Glomerular endothelial cell (primary cell): ENCODE measurements at places on chromosomes 6 and 20.

- no peak for DNase-seq
Measured at GRCh38 chr6:101595276-101595675, 201.8 kb downstream of the GRIK2 start.

DNA sequence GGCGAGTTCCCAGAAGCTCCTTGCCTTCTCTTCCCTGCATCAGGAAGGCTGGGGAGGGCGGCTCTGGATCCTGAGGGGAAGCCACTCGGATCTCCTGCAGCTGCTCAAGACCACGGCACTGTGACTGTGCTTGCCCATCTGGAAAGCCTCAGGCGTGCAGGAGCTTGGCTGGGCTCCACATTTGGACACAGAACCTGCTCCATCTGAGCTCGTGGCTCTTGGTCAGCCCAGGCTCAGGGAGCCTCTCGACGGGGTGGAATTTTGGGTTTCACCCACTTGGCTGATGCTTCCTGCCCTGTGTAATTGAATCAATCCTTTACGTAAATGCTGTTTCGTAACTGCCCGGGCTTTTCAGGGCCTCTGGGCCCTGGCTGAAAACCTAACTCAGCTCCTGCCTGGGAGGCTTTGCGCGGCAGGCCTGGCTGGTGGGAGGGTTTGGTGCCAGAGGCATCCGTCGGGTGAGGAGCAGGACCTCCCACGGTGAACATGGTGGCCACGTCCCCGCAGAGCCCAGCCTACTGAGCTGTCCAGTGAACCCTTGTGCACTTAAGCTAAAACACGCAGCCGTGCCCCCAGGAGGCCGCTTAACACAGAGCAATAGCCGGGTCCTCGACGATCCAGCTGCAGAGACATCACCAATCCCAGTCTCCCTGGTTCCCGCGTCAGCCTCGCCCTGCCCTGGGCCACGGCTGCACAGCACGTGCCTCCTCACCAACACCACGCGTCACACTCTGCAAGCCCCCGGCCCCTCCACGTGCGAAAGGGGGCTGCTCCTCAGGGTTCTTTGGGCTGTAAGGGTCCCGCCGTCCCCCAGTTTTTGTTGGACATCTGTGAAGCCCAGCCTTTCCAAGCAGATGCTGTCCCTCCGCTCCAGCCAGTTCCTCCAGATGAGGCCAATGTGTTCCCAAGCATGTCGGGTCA is 241.0 kb downstream of the DLL1 start:
- no peak for DNase-seq

DNA sequence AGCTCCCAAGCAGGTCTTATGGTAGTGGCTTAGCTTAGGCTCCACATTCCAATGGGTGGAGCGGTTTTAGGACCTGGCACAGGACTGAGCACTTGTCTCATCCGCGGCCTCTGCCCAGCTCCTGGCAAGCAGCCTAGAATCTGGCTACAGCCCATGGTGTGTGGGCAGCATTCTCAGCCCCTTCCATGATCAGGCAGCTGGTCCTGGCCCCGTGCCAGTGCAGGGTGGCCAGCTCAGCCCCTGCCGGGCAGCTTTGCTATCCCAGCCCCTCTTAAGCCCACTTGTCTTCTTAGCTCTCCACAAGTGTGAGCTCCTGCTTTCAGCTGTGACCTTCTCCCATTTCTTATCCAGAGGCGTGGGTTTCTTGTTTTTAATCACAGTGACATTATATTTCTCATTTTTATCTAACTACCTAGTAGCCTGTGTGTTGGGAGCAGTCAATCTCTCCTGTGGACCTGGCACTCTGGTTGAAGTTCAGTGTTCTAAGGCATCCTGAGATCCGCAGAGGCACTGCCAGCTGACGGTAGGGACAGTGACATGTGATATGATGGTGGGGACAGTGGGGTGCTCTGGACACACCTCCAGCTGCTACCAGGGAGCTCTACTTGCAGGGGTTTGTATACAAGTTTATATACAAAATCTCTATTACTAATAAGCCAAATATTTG is 119.9 kb upstream of the PRND start:
- no peak for DNase-seq

DNA sequence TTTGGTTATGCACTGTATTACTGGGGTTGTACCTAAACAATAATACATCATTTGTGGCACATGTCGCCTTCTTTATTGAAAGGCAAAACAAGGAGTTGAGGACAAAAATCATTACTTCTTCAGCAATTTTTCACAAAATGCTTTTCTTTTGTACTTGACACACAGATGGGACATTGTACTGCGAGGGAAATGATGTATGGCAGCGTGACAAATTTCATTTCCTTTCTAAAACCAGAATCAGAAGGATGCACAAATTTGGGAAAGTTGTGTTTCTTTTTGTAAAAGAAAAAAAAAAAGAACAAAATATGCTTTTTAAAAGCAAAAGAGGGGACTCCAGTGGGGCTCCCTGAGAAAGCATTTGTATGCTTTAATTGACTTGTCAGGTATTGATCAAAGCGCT is 394.0 kb upstream of the SLC35B3 start:
- no peak for DNase-seq

GRCh38 chr20:19783966-19784401 is 25.9 kb downstream of the RIN2 start:
- DNase-seq, result no peak

DNA sequence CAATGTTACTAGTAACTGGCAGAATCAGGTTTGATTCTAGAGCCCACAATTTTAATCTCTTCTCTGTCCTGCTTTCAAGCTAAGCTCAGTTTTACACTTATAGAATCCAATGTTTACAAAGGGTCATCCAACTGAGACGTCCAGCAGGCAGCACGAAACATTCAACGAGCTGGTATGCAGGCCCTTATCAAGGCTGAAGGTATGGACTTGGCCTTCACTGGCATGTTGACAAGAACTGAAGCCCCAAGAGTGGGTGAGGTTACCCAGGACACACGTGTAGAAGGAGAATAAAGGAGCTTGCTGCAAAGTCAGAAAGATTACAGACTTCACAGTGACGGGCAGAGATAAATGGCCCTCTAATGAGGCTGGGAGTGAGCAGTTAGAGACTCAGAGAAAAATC is 187.4 kb downstream of the KIF16B start:
- no peak for DNase-seq

DNA sequence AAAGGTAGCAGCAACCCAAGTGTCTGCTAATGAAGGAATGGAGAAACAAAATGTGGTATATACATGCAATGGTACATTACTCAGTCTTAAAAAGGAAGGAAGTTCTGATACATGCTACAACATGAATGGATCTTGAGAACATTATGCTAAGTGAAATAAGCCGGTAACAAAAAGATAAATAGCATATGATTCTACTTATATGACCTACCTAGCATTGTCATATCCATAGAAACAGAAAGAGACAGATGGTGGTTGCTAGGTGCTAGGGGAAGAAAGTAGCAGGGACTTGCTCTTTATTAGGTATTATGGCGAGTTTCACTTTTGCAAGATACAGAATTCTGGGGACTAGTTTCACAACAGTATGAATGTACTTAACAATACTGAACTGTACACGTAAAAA is 46.6 kb downstream of the UBR2 start:
- DNase-seq, result no peak

DNA sequence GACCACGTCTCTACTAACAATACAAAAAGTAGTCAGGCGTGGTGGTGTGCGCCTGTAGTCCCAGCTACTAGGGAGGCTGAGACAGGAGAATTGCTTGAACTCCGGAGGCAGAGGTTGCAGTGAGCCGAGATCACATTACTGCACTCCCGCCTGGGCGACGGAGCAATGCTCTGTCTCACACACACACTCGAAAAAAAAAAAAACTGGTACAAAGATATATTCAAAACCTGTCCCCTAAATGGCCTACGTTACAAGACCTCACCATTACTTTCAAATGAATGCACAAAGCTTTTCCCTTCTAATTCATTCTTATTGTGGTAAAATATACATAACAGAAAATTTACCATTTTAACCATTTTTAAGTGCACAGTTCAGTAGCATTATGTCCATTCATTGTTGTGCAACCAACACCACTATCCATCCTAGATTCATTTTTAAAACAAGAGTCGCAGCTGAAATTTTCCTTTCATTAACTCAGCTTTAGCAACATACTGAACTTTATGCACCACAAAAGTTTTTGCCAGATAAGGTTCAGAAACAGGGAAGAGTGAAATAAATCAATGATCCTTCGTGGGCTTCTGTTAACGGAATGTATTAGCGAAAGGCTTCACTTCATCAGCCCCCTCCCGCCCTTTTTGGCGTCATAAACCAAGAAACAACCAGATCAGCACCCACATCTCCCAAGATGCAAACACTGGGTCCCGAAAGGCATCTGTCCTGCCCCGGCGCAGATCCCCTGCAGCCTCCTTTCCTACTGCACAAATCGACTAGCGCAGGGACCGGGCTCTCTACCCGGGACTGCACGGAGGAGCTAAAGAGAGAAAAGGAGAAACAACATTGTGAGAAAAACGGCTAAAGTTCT is 825 bp upstream of the FAM135A start:
- DNase-seq, result no peak

DNA sequence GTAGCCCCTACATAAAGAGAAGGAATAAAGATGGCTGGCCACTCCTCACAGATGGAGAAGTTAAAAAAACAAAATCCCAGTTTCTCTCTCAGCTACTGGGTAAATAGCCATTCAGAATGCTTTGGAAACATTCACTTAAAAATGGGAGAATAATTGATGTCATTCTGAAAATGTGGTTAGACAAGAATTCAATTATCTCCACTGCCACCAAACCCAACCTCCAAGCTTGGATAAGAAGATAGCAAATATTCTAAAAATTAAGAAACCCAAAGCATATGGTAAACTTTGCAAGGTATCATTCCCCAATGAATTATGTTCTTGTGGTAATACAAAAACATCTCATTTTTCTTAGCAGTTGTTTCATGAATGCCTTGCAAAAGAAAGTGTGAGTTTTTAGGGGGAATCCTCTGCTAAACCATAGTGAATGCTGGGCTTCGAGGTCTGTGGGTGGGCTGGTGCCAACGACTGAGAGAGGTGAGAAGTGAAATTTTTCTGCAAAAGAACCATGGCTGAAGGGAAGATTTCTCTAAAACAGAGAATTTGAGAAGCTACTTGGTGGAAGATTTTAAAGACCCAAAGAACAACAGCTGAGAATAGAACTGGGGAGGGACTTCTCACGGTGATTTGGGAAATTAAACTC is 497.9 kb upstream of the JARID2 start:
- no peak for DNase-seq

GRCh38 chr6:39892490-39893129 is 41.7 kb downstream of the MOCS1 start:
- DNase-seq, result no peak

DNA sequence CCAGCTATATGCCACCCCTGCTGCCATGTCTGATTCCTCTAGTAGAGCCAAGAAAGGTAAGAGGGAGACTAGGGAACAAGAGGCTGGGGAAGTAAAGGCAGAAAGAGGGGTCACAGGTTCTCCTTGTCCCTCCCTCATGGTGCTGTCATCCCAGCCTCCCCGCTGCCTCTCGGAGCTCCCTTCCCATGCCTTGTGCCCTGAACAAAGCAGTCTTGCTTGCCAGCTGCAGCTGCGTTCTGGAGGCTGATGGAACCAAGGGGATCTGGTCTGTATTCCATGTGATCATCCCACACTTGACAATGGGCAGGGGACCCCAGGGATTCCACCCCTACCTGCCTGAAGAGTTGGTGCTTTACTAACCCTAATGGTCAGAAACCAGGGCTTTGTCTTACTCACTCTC is 61.4 kb downstream of the DAAM2 start:
- no peak for DNase-seq

DNA sequence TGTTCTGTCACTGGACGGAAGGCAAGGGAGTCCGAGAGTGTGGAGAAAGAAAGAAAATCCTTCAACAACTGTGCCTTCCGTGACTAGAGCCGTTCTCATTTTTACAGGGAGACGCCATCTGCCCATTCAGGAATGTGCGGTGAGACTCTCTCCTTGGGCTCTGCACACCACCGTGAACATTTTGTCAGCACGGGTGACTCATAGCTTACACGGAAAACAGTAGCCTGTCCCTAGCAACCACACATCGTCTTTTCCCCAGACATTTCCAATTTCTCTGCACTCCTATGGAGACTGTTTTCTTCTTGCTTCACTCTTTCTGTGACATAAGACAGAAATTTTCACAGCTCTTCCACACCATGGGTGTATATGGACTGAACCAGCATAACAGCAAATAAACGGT is 55.1 kb downstream of the TBXT start:
- DNase-seq, result no peak

DNA sequence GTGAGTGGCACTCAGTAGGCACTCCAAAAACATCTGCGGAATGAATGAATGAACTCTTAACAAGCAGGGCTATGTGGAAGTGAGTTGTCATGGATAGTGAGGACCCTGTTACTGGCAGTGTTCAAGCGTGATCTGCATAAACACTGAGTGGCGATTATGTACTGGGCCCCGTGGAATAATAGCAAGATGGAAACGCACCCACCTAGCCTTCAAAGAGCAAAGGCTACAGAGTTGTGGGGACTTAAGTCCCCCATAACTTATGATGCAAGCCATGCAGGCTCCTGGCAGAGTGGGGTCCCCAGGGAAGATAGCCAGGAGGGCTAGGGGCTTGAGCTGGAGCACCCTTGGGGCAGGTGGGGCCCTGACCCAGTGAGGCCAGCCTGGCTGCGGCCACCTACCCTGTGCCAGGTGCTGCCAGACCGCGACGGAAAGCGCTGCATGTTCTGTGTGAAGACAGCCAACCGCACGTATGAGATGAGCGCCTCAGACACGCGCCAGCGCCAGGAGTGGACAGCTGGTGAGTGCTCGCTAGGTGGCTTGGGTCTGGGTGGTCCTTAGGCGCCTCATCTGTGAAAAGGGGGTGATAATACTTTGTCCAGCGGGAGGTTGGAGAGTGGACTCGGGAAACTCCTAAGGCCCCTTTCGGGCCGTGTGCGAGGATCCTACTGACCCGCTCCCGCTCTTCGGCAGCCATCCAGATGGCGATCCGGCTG is 20.0 kb downstream of the DEF6 start:
- DNase-seq, result no peak

GRCh38 chr20:59580146-59580946 is 24.0 kb upstream of the PHACTR3 start:
- DNase-seq, result no peak

- no peak for DNase-seq
Measured at GRCh38 chr6:92847988-92848387, 571.4 kb downstream of the EPHA7 start.

DNA sequence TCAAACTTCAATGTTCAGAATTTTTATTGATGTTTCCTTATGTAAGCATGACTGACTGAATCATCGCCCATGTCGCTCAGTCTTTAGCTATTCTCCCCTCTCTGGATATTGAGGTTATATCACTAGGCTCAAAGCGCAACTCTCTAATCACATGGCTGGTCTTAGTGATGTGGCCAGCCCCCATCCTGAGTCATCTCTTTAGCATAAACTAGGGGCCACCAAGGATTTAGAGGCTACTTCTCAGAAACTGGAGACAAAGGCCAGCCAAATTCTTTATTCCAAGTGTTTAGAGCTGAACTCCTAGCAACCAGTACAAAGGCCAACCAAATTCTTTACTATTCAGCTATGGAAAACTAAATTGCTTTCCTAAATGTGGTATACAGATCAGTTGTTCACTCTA is 61.4 kb downstream of the FAM135A start:
- no peak for DNase-seq

- no peak for DNase-seq
Measured at GRCh38 chr20:50163570-50164317, 10.2 kb upstream of the PEDS1 start.

GRCh38 chr6:119145111-119145510 is 66.6 kb upstream of the FAM184A start:
- DNase-seq, result no peak
